Pulmonary artery endothelial cell (primary cell): ENCODE measurements at places on chromosomes 2 and 18. TPM values are rescaled to one million over a fixed set of nuclear protein-coding genes. Genes with fewer than 3 reads are reported as not detected.

LRP2 gene
- under 0.01 and 0.11 TPM in 2 replicates for total RNA-seq

MROH2A gene
- total RNA-seq = not detected in 2 replicates

TUBA4B gene
- total RNA-seq = not detected in 2 replicates

IL36B gene
- not detected in 2 replicates for total RNA-seq

PCARE gene
- total RNA-seq = not detected in 2 replicates

NGEF gene
- total RNA-seq = 0.14 and 3.2 TPM in 2 replicates

KIAA2012 gene
- total RNA-seq = not detected in 2 replicates

SCN7A gene
- total RNA-seq = not detected in 2 replicates

GAD1 gene
- 0.13 and 0.14 TPM in 2 replicates for total RNA-seq

CD226 gene
- total RNA-seq = 0.04 and 0.13 TPM in 2 replicates

FSIP2 gene
- total RNA-seq = 0.07 and 0.28 TPM in 2 replicates

ALPI gene
- total RNA-seq = not detected in 2 replicates

MOB1A gene
- total RNA-seq = 94.8 and 122 TPM in 2 replicates
